ENCODE measurements at places on chromosomes 2 and 18. TPM values are rescaled to one million over a fixed set of nuclear protein-coding genes. Genes with fewer than 3 reads are reported as not detected.

Gene REG1B
- not detected for total RNA-seq

DNA sequence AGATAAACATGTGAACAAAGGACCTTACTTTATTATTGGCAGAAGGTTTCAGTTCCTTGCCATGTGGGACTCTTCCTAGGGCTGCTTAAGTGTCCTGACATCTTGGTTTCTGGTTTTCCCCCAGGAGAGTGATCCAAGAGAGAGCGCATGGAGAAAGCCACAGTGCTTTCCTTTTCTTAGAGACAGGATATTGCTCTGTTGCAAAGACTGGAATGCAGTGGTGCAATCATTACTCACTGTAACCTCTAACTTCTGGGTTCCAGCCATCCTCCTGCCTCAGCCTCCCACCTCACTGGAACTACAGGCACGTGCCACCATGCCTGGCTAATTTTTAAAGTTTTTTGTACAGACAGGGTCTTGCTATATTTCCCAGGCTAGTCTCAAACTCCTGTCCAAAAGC is 38.1 kb upstream of the TCF7L1 start:
- ATAC-seq, result no peak

DNA sequence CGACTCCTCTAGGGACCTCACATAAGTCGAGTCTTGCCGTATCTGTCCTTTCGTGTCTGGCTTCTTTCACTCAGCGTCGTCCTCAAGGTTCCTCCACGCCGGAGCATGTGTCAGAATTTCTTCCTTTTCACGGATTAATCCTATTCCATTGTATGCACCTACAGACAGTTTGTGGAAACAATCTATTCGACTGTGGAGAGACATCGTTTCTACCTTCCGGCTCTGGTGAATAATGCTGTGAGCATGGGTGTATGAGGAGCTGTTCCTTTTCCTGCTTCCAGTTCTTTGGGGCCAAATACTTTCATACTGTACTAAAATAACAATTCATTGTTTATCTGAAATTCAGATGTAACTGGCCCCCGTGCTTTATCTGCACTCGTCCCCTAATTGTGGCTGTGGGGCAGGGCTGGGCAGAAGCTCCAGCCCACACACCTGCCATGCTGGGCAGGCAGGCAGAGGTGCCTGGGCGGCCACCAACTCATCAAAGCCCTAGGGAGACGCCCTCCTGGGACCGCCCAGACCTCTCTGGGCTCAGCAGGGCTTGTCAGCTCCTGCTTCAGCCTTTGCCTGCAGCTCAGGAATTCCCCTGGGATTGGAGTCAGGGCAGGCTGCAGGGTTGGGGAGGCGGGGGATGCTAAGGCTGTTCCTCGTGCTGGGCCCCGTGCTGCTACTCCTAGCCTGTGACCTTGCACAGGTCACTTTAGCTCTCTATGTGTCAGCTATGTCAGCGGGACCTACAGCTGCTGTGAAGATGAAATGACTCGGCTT is 14.5 kb downstream of the GPC1 start:
- no peak for ATAC-seq

- no peak for ATAC-seq
These were observed 132.0 kb upstream of the CCDC195 start for GRCh38 chr2:224847961-224848850.

Gene ZBTB14
- 34.4 TPM for total RNA-seq

Gene STPG4
- total RNA-seq, result 0.23 TPM

Gene FMNL2
- total RNA-seq, result 35.0 TPM

DNA sequence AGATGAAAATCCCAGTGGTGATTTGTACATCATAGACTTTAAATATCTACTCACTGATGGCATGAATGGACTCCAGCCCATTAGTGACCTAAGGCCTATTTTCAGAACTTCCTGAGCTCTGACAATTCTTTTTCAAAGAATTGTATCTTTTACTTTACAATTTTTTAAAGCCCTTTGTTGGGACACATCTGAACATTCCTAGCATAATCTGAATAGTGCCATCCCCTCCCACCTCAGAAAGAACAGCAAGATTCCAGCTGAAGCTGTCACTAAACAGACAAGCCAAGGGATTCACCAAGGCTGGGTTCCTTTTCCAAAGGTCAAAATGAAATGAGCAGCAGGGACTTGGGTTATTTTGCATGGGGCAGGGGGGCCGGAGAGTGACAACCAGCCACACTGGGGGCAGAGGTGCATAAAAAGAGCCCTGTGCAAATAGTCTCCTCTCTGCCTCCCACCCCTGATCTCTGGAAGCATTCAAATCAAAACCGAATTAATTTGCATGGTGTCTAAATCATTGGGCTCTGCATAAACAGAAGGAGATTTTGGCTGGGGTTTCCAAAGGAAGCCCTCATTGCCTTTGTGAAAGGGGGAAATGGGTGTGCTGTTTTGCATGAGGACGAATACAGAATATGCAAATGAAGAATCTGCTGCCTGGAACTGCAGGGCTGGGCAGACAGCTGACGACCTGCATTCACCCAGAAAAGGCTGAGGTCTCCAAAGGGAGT is 17.2 kb downstream of the EPHA4 start:
- ATAC-seq, result no peak

Gene EMILIN1
- 257 TPM for total RNA-seq

Gene CERKL
- total RNA-seq, result not detected

Gene EPB41L3
- 42.0 TPM for total RNA-seq

- no peak for ATAC-seq
These were observed 123.8 kb downstream of the MBP start for GRCh38 chr18:77008576-77009315.
